ENCODE measurements at places on chromosomes 12 and 14. TPM values are rescaled to one million over a fixed set of nuclear protein-coding genes. Genes with fewer than 3 reads are reported as not detected.

DNA sequence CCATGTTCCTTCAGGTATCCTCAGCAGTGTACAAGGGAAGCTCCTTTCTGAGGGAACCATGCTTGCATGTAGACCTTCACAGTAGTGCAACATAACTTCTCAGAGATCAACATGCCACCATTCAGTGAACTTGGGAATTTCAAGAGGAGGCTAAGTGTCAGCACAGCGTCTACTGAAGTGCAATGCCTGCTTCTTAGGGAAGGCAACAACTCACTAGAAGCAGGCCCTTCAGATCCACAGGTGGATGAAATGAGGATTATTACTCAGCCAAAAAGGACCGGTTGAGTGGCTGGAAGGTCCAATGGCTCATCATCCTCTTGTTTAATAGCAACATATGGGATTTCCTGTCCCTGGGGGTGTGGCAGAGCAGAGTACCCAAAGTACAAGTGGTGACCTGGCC, 18.7 kb downstream of the RNASE10 start:
- H3K36me3 ChIP-seq, result no peaks in the 10 kb centered on the region
- H3K27ac ChIP-seq, result no peak overlapping the region
- H3K4me3 ChIP-seq, result no peak overlapping the region
- no peaks in the 10 kb centered on the region for H3K27me3 ChIP-seq

DNA sequence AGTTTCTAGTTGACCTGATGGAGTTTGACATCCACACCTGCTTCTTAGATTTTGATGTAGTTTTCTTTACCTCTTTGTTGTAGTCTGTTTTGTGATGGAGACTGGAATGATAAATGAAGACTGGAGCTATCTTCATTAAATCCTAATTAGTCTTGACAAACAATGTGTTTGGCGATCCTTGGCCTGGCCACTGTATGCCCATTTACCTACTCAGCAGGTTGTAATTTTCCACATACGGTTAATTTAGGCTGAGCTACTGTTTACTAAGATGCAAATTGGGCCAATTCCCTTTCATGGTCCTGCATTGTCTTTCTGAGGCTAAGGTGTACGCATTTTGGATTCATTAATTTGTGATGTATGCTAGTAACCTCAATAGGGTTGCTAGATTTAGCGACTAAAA, at the start of gene TAS2R7:
TAS2R7 (minus strand) TSS at position 41 of the 400 bp plus-strand sequence. CDS start 57 bp downstream, outside the sequence.
- no peaks in the 10 kb centered on the region for H3K27me3 ChIP-seq
- H3K27ac ChIP-seq, result no peak within 1 kb of the TSS
- H3K4me3 ChIP-seq, result no peak within 1 kb of the TSS
- DNase-seq, result no peak
- no peaks in the 10 kb centered on the region for H3K4me1 ChIP-seq

DNA sequence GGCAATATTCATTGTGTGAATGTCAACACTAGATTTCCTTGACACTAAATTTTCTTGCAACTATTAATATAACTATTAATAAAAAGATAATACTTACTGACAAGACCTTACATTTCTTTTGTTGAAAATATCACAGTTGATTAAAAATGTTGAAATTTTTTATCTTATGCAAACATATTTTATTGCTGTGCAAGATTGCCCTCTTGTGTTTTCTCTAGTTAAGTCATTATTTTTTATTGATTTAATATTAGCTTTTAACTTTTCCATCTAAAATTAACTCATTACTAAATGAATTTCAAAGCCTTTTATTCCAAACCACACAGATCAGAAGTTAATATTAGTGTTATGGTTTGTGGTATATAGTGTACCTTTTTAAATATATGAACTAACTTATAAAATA, 11.7 kb upstream of the NAA30 start:
- H3K27me3 ChIP-seq, result no peaks in the 10 kb centered on the region
- no peaks in the 10 kb centered on the region for H3K4me1 ChIP-seq
- DNase-seq, result no peak

The KCNH3 gene
- total RNA-seq, result 1.3 TPM

The ESR2 gene
- total RNA-seq, result not detected

The OR6C2 gene
- total RNA-seq, result not detected
